Stimulated activated naive B cell treated with anti-CD40 and anti-IgM and Interleukin-4, amounts not matched to agents 10 μg/mL and 1 μg/mL and 100 μg/mL, for 72 hours (primary cell): ENCODE measurements at places on chromosomes 7 and 10.

- no peak for DNase-seq
These were observed 256.5 kb upstream of the PPP2R2D start for GRCh38 chr10:131644289-131644688.

GRCh38 chr7:45921699-45922519 is 837 bp upstream of the IGFBP3 start:
- DNase-seq: no peak

GRCh38 chr7:116087984-116088383 is 57.4 kb upstream of the TFEC start:
- no peak for DNase-seq

DNA sequence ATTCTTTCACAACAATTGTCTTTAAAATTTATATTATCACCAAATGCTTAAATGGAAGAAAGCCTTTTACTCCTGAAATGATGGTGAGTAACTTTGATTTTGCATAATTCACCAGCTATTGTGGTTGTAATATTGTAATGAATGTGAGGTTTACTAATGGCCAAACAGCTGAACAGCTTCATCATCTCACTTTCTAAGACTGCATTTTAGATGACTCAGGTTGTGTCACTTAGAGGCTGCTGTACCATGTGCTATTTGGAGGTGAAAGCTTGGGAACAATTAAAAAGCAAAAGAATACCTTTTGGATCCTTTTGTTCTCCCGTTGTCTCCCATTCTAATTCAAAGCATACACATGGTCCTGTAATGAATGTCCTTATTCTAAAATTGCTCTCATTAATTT is 604.0 kb upstream of the PFKP start:
- DNase-seq: no peak

DNA sequence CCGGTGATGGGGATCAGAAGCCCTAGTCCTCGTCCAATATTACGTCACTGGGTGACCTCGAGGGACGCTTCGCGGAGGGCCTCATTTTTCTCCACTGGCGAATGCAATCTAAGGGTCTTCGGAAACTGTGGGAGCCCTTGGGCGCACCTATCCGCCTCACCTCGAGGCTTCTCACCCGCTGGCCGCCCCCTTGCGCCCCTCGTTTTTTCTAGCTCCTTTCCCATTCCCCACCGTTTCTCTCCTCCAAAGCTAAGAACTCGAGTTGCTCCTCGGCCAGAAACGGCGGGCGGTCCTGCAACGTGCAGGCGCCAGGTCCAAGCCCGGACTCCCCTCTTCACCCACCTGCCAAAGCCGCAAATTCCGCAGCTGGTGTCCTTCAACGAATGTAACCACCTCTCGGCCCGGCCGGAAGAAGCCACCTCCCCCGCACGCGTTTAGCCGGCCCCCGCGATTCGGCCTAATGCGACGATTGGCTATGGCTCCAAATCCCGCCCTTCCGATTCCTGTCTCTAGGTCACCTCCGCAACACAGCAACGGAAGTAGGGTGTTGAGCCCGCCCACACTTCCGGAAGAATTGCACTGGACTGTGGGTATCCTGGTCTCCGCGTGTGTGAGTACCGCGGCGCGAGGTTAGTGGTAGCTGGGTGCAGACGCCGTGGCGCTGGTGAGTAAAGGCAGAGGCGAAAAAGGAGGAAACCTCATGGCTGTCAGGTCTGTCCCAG is at the start of the genes ATP5MK and PDCD11:
ATP5MK (minus strand) TSS at position 409 of the 722 bp plus-strand sequence. CDS start 4,018 bp downstream, outside the sequence.
PDCD11 (plus strand) TSS at position 560 of the 722 bp plus-strand sequence. CDS start 1,801 bp downstream, outside the sequence.
- DNase-seq: peak; percentile 96

DNA sequence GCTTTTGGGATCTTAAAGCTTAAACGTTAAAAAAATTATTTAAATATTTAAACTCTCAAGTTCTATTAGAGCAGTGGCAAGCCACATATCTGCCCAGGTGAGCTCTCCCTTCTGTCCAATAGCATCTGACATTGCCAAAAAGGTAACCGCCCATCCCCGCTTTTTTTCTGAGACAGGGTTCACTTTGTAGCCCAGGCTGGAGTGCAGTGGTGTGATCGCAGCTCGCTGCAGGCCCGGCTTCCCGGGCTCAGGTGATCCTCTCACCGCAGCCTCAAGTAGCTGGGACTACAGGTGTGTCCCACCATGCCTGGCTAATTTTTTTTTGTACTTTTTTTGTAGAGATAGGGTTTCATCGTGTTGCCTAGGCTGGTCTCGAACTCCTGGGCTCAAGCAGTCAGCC is 83.2 kb downstream of the RBM33 start:
- no peak for DNase-seq

DNA sequence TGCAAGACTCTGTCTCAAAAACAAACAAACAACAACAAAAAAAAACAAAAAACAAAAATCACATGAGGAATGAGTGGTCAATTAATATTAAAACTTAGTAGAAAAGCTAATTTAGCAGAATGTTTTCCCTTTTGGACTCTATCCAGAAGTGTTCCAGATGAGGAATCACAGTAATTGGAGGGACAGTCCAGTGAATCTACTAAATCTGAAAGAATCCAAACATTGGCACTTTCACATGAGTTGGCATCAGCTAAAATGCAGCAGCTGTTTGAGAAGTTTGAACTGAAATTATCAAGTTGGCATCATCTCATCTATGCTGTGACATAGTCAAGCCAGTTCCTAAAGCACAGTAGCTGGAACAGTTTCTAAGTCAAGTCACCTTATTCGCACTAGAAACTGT is 367.8 kb downstream of the PPP1R3A start:
- no peak for DNase-seq

GRCh38 chr7:110522061-110522760 is 568.7 kb upstream of the LRRN3 start:
- no peak for DNase-seq

DNA sequence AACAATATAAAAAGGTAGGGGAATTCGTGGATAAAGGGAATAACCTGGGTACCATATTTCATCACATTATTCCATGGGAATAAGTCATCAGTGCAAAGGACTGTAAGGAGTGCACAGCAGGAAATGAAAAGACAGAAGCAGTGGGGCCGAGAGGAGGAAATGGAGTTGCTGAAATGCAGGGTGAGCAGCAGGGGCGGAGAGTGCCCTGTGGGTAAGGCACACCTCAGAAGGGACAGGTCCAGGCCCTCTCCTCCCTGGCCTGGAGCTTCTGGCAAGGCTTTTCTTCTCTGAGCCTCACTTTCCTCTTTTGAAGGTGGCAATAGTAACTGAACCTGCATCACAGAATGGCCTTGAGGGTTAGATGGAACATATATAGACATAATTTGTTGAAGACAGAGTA is 26.2 kb downstream of the IKZF1 start:
- DNase-seq: no peak

- no peak for DNase-seq
These were observed 107.5 kb downstream of the GRB10 start for GRCh38 chr7:50674896-50675835.

DNA sequence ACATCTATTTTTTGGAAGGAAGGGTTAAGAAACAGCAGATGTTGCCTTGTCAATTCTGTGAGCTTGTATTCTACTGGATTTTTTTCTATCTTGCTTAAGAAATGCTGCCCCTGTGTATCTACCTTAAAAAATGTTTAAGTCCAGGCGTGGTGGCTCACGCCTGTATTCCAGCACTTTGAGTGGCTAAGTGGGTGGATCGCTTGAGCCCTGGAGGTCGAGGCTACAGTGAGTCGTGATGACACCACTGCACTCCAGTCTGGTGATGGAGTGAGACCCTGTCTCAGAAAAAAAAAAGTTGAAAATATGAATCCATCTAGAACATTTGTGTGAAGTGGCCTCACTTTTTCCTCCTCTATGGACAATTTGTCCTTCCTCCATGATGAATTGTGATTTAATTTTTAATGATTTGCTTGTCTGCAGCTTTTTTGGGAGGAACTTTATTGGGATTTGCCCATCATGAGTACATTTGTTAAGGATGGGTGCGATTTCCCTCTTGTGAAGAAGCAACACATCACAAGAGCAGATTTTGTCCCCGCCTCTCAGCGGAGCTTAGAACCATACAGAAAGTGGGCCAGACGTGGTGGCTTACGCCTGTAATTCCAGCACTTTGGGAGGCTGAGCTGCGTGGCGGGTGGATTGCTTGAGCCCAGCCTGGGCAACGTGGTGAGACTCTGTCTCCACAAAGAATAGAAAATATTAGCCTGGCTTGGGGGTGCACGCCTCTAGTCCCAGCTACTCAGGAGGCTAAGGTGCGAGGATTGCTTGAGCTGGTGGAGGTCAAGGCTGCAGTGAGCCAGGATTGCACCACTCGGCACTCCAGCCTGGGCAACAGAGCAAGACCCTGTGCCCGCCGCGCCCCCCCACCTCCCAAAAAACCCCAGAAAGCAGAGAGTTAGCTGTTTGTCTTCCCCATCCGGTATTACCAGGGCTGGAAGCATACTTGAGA is 57.7 kb downstream of the DNAJB6 start:
- no peak for DNase-seq

DNA sequence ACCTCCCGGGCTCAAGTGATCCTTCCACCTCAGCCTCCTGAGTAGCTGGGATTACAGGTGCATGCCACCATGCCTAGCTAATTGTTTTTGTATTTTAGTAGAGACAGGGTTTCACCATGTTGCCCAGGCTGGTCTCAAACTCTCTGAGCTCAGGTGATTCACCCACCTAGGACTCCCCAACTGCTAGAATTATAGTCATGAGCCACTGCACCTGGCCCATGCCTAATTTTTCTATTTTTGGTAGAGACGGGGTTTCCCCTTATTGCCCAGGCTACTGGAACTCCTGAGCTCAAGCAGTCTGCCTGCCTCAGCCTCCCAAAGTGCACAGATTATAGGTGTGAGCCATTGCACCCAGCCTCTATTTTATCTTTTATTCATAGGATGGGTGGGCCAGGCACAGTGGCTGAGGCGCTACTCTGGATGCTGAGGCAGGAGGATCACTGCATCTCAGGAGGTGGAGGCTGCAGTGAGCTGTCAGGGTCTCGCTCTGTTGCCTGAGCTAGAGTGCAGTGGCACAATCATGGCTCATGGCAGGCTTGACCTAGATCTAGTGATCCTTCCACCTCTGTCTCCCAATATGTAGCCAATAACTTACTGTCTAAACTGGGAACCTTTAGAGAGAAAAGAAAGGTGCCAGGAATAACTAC is 31.3 kb upstream of the STOX1 start:
- no peak for DNase-seq

- no peak for DNase-seq
These were observed 153.0 kb downstream of the GRK5 start for GRCh38 chr10:119360181-119360921.

- DNase-seq: no peak
These were observed 31.0 kb downstream of the BET1 start for GRCh38 chr7:93973134-93973533.

GRCh38 chr10:964988-965417 is 23.2 kb upstream of the GTPBP4 start:
- no peak for DNase-seq

GRCh38 chr10:96626795-96627194 is 40.0 kb upstream of the TM9SF3 start:
- no peak for DNase-seq

GRCh38 chr10:13883636-13884444 is 297.1 kb downstream of the PRPF18 start:
- DNase-seq: no peak

DNA sequence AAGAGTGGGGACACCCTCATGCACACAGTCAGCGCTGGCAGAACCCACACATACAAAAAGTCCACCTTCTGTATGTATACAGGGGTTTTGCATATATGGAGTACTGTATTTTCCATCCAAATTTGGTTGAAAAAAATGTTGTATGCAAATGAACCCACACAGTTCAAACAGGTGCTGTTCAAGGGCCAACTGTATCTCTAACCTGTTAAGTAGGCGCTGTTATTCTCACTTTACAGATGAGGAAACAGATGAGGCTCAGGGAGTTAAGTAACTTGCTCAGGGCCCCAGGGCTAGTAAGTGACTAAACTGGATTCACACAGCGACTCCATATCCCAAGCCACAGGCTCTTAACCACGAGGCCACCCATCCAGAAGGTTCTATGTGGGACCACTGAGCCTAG is 69.9 kb downstream of the C10orf105 start:
- DNase-seq: no peak

- DNase-seq: no peak
These were observed 12.5 kb downstream of the ENO4 start for GRCh38 chr10:116861796-116862195.

DNA sequence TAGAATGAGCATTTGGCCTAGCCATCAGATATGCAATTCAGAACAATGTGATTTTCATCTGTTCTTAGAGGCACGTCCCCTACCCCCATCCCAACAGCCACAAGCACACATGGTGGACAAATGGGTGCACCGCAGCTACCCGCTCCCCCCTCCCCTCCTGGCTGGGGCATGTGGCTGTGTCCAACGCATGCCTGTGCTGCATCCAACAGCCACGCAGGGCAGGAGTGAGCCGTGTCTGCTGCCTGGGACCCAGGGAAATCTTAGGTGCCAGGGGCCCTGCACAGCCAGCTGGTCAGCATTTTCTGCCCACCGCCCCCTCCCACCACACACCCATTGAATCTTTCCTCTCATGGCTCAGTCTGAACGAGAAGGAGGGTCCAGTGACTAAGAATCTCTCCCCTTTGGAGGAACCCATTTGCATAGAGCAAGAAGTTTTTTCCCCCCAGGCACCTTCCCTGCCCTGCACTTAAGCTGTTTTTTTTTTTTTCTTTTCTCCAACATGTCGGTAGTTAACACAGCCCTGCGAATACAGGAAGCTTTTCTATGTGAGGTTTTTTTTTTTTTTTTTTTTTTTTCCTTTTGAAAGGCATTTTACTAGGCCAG is 138.9 kb downstream of the WDR11 start:
- no peak for DNase-seq

DNA sequence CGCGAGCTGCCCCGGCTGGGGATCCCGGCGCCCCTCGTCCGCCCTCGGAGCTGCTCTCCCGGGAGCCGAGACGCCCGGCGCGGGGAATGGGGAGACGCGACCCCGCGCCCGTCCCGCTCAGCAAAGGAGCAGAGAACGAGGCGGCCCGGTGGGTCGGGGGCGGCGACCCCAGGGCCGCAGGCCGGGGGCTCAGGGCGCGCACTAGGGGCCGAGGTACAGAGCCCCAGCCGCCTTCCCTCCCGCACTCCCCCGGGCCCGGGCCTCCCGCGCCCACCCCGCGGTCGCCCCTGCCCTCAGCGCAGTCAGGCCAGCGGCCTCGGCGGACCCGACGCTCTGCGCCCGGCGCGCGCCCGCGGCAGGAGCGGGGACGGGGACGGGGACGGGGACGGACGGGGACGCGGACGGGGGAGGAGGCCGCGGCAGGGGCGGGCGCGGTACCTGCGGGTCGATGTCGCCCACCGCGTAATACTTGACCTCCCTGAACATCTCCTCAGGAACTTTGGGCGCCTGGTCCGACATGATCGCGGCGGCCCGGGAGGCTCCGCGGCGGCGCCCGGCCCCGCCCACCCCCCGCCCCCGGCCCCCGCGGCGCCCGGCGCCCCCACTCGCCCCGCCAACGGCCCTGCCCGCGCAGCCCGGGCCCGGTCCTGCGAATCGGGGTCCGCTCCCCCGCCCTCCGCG is 373 bp downstream of the PAXIP1 start:
- peak; percentile 19 for DNase-seq

GRCh38 chr7:582931-583330 is 63.3 kb upstream of the PDGFA start:
- DNase-seq: no peak

DNA sequence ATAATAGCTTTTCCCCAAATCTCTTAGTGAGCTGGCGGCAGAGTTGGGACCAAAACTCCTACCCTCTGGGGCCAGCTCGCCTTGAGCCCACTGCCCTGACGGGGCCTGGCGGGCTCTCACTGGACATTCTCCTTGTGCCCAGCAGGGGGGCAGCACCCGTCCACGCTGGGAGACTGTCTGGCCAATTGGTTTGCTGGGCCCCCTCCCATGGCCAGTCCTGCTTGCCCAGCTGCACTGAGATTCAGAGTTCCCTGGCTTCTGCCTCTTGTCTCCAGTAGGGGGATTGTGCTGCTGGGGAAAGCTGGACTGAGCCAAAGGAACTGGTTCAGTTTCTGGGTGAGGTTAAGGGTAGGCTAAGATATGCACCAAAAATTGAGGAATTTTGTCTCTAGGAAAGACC is 59.8 kb downstream of the RAMP3 start:
- no peak for DNase-seq
